ENCODE measurements at places on chromosomes 1 and 21. TPM values are rescaled to one million over a fixed set of nuclear protein-coding genes. Genes with fewer than 3 reads are reported as not detected.

Gene SLC45A1
- 1.8 TPM for total RNA-seq

Gene OR10J1
- total RNA-seq: not detected

Gene PROK1
- 0.46 TPM for total RNA-seq

Gene SPRR2B
- not detected for total RNA-seq

Gene DIRAS3
- total RNA-seq: 37.8 TPM

Gene TTC24
- not detected for total RNA-seq

Gene SLFNL1
- total RNA-seq: 0.30 TPM

Gene TNFRSF1B
- 15.5 TPM for total RNA-seq

Gene PLPP3
- 61.0 TPM for total RNA-seq

Gene KRTAP21-2
- total RNA-seq: not detected

Gene CFAP45
- total RNA-seq: 0.32 TPM

Gene TLR5
- 1.6 TPM for total RNA-seq

Gene PTAFR
- total RNA-seq: 2.2 TPM

Gene LCE3E
- not detected for total RNA-seq

Gene GPR161
- total RNA-seq: 3.0 TPM

GRCh38 chr1:71920556-71920955 lies 361.8 kb downstream of the NEGR1 start:
- no peak for DNase-seq

- DNase-seq: no peak
Observed at GRCh38 chr1:84750110-84750730, 60.0 kb upstream of the SSX2IP start.

DNA sequence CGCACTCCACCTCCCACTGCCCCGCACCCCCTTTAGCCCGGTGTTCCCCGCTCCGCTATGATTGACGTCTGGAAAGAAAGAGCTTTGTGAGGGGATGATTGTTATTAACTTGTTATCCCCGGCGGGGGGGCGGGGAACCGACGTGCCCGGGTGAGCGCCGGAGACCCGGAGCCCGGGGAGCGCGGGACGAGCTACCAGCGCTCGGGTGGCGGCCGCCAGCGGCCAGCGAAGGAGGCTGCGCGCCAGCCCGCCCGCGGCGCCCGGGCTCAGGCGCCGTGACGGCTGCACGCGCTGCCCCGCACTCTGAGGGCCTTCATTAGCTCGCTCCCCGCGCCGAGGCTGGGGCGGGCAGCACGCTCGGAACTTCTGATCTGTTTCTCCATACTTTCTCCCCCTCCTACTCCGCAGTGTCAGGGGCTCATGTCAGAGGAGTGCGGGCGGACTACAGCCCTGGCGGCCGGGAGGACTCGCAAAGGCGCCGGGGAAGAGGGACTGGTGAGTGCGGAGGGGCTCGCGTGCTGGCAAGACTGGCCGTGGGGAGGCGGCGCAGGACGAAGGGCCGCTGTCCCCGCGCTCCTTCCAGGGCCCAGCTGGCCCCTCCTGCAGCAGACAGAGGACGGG lies 2.1 kb downstream of the LHX8 start:
- no peak for DNase-seq

DNA sequence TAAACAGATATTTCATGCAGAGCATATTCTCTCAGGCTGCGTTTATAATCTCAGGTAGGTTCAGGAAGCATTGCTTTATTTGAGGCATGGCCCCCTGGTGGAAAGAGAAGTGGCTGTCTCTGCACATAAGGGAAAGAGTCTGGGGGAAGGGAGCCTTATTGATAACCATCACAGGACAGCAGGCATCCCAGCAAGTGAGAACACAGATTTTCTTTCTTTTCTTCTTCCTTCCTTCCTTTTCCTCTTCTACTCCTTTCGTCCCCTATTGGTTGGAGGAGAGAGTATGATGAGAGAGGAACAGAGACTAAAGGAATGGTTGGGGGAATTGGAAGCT lies 21.9 kb downstream of the TSNAX start:
- DNase-seq: no peak

DNA sequence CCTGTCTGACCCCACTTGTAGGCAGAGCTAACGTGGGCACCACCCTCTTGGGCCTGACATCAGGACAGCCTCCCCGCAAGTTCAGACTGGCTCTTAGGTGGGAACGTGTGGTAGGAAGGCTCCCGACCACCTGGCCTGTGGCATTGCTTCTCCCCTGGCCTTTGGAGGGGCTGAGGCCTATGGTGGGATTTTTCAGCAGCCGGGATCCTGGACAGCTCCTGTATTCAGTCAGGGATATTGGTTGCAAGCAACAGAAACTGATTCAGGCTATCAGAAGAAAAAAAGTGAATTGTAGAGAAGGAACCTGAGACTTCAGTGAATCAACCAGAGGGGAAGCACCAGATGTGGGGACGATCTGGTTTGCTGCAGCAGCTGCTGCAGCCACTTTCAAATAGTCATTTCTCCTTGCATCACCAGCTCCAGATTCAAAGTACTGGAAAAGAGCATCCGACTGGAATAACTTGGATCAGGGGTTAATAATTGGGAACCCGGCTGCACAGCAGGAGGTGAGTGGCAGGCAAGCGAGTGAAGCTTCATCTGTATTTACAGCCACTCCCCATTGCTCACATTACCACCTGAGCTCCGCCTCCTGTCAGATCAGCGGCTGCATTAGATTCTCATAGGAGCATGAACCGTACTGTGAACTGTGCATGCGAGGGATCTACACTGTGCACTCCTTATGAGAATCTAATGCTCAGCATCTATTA lies 5.9 kb downstream of the RNF186 start:
- no peak for DNase-seq

DNA sequence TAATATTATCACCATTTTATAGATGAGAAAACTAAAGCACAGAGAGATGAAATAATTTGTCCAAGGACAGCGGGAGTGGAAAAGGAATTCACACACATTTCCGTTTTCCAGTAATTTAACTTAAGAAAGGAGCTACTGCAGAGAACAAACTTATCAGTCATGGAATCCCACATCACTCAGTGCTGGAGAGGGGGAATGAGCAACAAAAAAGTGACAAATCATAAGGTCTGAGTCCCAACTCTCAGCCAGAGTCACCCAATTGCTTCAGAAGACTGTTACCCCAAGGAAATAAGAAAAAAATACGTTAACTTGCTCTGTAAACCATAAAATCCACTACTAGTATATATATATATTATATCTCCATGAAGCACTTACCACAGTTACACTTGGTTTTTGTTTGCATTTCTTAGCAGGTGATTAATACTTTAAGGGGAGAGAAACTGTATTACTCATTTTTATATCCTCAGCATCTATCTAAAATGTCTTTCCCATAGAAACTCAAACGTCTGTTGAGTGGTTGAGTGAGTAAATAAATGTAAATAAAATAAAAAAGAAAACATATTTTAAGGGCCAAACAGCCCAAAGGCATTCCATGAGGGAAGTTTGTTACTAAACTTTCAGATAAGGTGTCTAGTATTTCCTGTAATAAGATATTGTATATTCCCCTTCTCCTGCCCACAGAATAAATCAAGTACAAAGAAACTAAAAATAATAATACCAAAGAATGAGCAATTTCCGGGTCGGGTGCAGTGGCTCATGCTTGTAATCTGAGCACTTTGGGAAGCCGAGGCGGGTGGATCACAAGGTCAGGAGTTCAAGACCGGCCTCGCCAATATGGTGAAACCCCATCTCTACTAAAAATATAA lies 76.8 kb downstream of the SLC45A1 start:
- no peak for DNase-seq

DNA sequence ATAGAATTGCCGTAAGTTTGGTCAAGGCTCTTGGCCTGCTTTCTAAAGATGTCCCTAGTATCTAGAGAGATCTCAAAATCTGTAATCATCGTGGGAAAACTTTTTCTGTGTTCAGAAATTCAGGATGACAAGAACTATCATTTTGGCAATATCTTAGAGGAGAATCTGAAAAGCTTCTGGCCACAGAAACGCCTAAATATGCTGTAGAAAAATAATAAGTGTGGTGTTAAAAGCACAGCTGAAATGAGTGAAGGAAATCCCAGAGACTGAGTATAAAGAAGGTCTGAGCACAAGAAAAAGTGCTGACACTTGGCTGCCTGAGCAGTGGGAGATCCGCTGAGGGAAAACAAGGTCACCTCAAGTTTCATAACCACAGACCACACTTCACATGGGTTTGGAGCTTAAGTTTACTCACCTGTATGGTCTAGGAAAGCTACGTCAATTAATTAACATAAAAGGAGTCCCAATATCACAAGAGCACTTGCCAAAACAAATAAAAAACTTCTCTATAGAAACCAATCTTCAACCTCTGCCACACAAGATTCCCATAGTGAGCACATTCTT lies 235.2 kb upstream of the IRF2BP2 start:
- no peak for DNase-seq

DNA sequence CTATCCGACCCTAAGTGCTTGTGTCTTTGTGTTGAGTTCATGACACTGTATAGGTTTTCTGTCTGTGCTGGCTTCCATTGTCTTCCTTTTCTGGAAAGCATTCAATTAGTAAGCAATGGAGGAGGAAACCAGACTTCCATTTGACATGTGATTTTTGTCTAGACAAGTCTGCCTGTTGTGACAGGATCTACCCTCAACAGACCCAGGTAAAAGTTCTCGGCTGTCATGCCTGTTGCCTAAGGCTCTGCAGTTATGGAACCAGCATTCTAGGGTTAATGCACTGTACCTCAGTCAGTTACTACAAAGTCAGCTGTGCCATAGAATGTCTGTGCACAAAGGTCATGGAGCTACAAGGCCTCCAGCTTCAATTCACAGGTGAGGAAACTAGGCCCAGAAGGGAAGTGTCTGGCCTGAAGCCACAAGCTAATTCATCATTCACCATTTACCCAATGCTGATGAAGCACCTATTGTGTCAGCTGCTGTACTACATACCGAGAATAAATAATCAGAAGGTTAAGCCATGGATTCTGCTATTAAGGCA lies 72.3 kb downstream of the PLPP3 start:
- DNase-seq: no peak

GRCh38 chr1:75796376-75797272 lies at the start of gene MSH4:
Gene MSH4 (plus strand): TSS chr1:75796882. CDS start chr1:75796986, 104 bp downstream.
- no peak for DNase-seq

DNA sequence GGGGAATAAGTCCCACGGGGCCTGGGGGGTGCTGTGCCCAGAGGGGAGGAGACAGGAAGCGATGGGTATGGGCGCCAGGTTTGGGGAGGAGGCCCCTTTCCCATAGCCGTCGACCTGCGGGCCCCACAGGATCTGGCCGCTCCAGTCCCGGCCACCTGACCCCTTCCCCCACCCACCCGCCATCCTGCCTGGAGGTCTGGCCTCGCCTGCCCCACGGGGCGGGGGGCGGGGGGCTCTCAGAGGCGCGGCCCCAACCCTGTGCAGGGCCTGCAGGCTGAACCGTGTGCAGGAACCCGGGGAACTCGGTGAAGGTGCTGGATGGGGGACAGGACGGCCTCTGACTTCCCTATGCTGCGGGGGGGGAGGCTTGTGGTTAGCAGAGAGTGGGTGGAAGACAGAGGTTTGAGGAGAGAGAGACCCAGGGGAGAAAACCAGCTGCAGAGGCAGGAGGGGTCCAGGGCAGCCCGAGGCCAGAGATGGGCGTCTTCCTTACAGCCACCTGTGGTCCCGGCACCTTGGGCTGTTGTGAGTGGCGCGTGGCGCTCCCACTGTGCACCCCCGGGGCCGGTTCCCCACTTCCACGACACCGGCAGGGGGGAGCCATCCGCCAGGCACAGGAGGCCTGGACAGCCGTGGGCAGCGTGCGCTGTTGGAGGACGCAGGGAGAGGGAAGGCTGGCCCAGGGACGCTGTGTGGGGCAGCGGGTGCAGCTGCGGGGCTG lies 2.5 kb upstream of the TNFRSF18 start:
- no peak for DNase-seq

DNA sequence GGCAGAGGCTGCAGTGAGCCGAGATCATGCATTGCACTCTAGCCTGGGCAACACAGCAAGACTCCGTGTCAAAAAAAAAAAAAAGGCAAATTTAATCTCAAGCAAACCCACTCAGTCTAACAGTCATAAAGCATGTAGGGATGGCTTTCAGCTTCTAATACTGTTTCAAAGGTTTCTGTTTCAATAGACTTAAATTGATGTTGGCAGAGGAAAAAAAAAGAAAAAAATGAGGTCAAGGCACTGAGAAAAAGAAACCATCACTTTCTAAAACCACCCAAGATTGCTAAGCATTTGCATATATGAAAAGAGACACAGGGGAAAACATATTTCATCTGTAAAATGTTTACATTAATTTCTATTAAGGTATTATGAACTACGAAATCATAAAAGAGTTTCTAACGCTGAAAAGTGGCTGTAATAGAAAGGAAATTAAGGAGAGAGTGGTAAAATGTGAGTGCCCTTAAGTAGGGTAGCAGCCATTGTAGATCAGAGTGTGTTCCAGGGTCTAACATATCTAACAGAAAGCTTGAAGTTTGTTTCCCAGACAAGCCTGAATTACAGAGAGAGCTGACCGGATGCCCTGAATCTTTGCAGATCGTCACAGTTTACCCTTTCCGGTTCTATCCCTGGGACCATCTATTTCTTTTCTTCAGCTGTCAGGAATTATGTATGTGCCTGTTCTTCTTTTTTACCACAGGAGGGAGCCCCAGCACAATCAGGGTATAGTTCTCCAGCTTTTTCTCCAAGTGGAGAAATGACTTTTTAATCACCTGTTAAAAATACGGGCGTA lies 70.0 kb downstream of the PLD5 start:
- DNase-seq: no peak

DNA sequence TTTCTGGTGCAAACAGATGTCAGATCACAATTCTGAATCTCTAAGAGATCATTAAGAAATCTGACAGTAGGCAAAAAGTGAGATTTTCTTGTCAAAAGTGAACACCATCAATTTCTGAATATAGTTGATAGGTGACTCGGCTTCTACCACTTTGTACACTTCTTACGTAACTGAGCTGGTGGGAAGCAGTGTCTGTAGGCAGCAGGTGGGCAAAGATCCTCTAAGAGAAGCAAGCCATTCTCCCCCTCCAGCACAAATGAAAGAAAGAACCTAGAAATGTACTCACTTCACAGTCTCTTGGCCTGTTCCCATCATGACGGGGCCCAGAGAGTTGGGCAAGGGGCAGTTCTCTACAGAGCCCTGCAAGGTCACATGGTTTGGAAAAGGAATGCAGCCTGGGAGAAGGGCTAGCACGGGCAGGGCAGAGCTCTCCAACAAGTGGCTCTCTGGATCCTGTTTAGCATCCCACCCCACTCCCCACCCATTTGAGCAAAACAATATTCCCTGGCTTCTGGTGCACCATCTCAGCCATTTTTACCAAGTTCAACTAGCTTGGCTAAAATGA lies 412.6 kb downstream of the LTN1 start:
- no peak for DNase-seq

GRCh38 chr1:243917863-243918565 lies 68.0 kb upstream of the AKT3 start:
- DNase-seq: no peak

- DNase-seq: peak; percentile 80
Observed at GRCh38 chr1:63698001-63698838, 75.6 kb upstream of the ROR1 start.

- DNase-seq: no peak
Observed at GRCh38 chr1:212664409-212665199, 35.0 kb downstream of the BATF3 start.
